ENCODE measurements at places on chromosomes 3 and 15. TPM values are rescaled to one million over a fixed set of nuclear protein-coding genes. Genes with fewer than 3 reads are reported as not detected.
A peak's percentile ranks its signal among the peaks of the same experiment; 100 is the strongest.

Gene GOLGA8T
- 0.18 TPM for total RNA-seq

Gene PIERCE2
- not detected for total RNA-seq

Gene IGSF11
- 0.07 TPM for total RNA-seq

DNA sequence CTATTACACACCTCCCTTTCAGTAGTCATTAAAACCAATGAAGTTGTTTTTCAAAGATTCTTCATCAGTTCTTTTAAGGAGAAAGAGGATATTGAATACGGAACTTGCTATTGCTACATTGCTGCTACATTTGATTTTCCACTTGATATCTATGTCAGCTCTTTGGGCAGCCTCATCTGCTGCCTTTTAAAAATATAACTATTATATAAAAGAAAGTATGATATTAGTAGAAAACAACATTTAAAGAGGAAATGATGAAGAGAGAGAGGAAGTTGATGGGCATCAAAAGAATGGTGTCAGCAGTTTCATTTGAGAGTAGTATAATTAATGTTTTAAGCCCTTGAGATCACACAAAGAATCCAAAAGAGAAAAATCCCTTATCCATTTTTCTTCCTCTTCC lies 171.4 kb downstream of the NFKBIZ start:
- peaks cover 1% of the 10 kb centered on the region for H3K27me3 ChIP-seq
- H3K36me3 ChIP-seq, result no peaks in the 10 kb centered on the region
- peaks cover 26% of the 10 kb centered on the region for H3K4me1 ChIP-seq
- H3K4me3 ChIP-seq, result no peak overlapping the region
- no peak for DNase-seq

DNA sequence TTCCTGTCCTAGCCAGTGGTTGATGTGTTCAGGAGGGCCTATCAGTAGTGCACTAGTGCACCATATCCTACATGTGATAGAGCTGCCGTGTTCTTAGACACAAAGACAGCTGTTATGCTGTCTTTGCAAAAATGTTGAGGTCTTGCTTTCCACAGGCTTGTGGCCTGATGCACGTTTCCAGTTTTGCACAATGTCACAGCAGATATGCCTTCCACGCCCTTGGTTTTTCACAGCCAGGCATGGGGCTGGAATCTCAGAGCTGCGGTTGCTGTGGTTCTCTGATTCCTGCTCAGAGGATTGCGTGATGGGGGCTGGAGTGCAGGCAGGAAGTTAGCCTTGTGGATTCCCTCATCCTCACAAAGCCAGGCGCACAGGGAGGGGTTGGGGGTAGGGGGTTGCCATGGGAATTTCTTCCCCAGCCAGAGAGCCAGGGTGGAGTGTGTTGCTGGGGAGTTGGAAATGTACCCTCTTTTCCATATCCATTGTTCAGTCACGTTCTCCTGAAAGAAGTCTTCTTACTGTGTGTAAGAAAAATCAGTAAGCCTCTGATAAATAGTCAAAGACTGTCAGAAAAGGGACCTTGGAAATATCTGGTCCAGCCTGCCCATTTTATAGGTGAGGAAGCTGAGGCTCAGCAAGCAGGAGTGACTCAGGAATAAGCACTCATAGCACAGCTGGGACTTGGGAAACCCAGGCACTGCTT lies 79.4 kb downstream of the SMAD3 start:
- no peak for DNase-seq
- no peak overlapping the region for H3K27ac ChIP-seq
- H3K4me3 ChIP-seq, result no peak overlapping the region
- H3K36me3 ChIP-seq, result no peaks in the 10 kb centered on the region
- peaks cover 81% of the 10 kb centered on the region for H3K4me1 ChIP-seq

DNA sequence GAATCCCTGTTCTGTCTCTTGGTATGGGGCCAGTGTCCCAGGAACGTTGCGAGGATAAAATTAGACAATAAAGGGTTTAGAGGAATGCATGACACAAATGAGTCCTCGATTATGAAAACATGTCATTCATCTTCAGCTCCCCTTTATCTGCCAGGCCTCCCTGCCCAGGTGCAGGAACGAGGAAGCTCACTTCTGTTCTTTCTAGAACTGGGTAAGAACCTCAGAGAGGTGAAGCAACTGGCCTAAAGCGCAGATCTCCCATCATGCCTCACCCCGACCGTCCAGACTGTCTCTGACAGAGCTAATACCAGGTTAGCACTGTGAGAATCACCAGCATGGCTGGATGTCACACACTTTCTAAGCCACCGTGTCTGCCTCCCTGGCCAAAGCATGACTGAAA lies 1.5 kb upstream of the ITIH1 start:
- peaks cover 7% of the 10 kb centered on the region for H3K4me1 ChIP-seq
- no peaks in the 10 kb centered on the region for H3K27me3 ChIP-seq
- no peak overlapping the region for H3K27ac ChIP-seq
- no peak overlapping the region for H3K4me3 ChIP-seq
- DNase-seq, result no peak

DNA sequence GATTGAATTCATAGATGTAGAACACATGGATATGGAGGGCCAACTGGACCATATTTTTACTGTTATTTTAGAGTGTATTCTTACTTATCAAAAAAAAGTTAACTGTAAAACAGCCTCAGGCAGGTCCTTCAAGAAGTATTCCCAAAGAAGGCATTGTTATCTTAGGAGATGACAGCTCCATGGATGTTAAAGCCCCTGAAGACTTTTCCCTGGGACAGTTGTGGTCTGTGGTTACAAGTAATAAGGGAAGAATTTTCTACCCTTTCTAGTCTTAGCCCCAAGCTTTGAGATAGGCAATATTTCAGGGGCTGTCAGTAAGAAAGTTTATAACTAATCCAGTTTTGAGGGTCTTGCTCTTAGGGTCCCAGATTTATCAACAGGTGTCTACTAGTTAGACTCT lies 62.5 kb downstream of the LRRC49 start:
- no peak for DNase-seq
- no peaks in the 10 kb centered on the region for H3K36me3 ChIP-seq
- H3K27me3 ChIP-seq, result peaks cover 27% of the 10 kb centered on the region
- H3K4me1 ChIP-seq, result no peaks in the 10 kb centered on the region

- H3K36me3 ChIP-seq, result no peaks in the 10 kb centered on the region
- no peak for DNase-seq
- no peaks in the 10 kb centered on the region for H3K4me1 ChIP-seq
- no peak overlapping the region for H3K27ac ChIP-seq
- H3K27me3 ChIP-seq, result peaks cover 4% of the 10 kb centered on the region
Observed at GRCh38 chr3:139746481-139746880, 68.7 kb upstream of the NMNAT3 start.

- peaks cover 84% of the 10 kb centered on the region for H3K4me1 ChIP-seq
- H3K4me3 ChIP-seq, result peak overlapping the region; percentile 71
- peak; percentile 43 for DNase-seq
Observed at GRCh38 chr3:63967675-63968611, 55.4 kb downstream of the PSMD6 start.

- no peak overlapping the region for H3K27ac ChIP-seq
- H3K36me3 ChIP-seq, result no peaks in the 10 kb centered on the region
- H3K4me1 ChIP-seq, result no peaks in the 10 kb centered on the region
- DNase-seq, result no peak
Observed at GRCh38 chr3:79844176-79844575, 76.4 kb upstream of the ROBO1 start.
